Vagina (tissue), 2 donors: ENCODE measurements at places on chromosomes 12 and 14. TPM values are rescaled to one million over a fixed set of nuclear protein-coding genes. Genes with fewer than 3 reads are reported as not detected.

- no peak for DNase-seq
Observed at GRCh38 chr14:52467515-52468266, 84.6 kb downstream of the TXNDC16 start.

Gene CLEC6A
- total RNA-seq = not detected

Gene FAM181A
- not detected for total RNA-seq

Gene TCL1B
- total RNA-seq = not detected

Gene KIF26A
- 2.7 TPM for total RNA-seq

- no peak for DNase-seq
Observed at GRCh38 chr14:65840786-65841185, 428.3 kb downstream of the FUT8 start.

Gene IL22
- not detected for total RNA-seq

- no peak for DNase-seq
Observed at GRCh38 chr14:61322011-61322798, 826 bp downstream of the PRKCH start.

Gene MED6
- 37.6 TPM for total RNA-seq

DNA sequence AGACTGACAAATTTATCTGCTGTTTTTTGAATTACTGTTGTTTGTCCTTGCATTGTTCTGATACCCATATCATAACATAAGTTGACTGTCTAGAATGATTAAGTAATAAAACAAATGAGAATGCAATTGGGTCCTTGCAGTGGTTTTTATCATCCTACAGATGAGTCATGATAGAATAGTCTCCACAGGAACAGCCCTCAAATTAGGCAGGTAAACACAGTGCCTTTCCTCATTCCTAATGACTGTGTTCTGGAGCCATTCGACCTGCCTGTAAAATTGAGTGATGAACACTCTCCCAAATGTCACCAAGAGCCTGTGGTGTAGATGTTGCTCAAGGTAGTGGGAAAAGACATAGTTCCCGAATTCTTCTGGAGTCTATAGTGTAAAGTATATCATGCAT, 12.3 kb downstream of the NKX2-8 start:
- no peak for DNase-seq

GRCh38 chr14:101077481-101078074, 174.1 kb upstream of the RTL1 start:
- DNase-seq = no peak

- DNase-seq = no peak
Observed at GRCh38 chr12:72432037-72432604, 160.0 kb downstream of the TRHDE start.

- no peak for DNase-seq
Observed at GRCh38 chr12:85281636-85282312, 1.8 kb downstream of the ALX1 start.

Gene NKX2-1
- not detected for total RNA-seq

GRCh38 chr12:79115743-79116142, 251.2 kb downstream of the SYT1 start:
- DNase-seq = no peak

- DNase-seq = no peak
Observed at GRCh38 chr12:56634242-56634836, 4.2 kb upstream of the BAZ2A start.

GRCh38 chr14:57957441-57957840, 91.5 kb upstream of the SLC35F4 start:
- no peak for DNase-seq

Gene LHX5
- total RNA-seq = not detected

Gene RNASE3
- total RNA-seq = not detected

DNA sequence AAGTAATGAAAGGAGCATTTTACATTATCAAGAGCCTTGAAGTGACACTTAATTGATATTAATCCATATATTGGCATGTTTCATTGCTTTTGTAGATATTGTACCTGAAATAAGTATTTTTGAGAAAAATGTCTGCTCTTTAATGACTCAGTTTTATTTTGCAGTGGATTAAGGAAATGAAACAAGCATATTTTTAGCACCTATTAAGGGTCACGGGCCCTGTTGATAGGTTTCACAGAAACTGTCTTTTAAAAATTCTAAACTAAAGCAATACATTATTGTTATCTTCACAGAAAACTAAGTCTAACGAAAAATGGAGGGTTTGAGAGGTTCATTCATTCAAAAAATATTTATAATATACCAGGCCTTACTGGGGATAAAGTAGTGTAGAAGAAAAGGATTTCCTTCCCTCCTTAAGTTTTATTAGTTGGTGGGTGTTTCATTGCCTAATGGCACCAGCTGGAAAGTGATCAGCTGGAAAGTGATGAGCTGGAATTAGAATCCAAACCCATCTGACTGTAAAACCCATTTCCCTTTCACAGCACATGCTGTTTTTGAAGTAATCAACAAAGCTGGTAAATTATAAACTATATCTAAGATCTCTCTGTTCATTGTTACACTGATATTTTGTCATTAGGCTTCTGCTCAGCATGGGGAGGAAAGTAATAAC, 54.2 kb downstream of the PTPRQ start:
- no peak for DNase-seq

- no peak for DNase-seq
Observed at GRCh38 chr14:104390221-104390931, 189.2 kb upstream of the C14orf180 start.

DNA sequence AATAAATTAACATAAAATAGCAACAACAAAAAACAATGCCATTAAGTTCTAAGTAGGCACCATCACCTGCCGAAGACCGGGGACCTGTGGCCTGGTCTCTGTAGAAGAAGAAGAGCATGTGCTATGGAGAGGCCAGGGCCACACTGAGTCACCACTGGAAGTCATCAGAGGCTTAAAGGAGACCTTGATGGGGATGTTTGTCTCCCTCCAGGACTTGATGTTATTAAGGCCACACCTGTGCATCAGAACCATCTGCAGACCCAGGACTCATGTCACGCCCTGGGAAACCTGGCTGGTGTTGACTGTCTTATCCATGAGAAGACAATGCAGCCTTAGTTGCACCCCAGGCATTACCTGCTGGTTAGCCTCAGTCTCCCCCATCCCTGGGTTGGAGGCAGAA, 292.3 kb downstream of the AACS start:
- DNase-seq = no peak

Gene MSRB3
- total RNA-seq = 52.5 TPM

DNA sequence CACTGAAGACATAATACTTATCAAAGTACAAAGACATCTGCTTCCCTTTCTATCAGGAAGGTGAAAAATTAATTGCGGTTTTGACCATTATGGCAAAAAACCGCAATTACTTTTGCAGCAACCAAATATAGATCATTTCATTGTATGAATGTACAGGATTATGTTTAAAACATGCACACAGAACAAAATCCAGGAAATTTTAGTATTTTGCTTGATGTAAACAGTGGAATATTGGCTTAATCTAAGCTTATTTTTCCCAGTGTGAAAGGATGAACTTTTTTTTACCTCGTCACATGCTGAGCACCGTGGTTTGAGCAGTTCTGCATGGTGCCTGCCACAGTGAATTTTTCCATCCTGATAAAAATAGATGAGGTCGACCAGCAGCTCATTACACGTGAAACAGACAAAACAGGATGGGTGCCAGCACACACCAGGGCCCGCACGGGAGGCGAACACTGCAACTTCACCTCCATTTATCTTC, 121.2 kb downstream of the PRICKLE1 start:
- no peak for DNase-seq

- no peak for DNase-seq
Observed at GRCh38 chr12:124553862-124554428, 13.5 kb downstream of the NCOR2 start.

Gene RASSF9
- total RNA-seq = 1.7 TPM

Gene TAS2R30
- 15.7 TPM for total RNA-seq

- no peak for DNase-seq
Observed at GRCh38 chr12:39771456-39771855, 151.9 kb upstream of the ABCD2 start.

DNA sequence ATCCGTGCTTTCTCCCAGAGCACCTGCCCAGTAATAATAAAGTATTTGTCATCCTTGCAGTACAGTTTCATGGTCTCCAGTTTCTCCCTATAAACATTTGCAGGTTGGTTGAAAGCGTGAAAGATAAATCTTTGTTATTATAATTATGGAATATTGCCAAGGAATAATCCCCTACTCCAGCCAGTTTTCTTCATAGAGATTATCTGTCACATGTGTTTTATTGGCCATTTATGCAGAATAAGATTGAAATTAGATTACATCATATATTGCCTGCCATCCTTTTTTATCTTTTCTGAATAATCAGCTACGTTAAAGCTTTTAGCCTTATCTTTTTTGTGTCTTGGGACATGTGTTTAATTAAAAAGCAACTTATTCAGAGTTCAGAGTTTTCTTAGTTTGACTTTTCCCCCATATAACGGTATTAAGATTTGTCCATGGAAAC, 168.0 kb downstream of the KICS2 start:
- no peak for DNase-seq

Gene KCNMB4
- 2.7 TPM for total RNA-seq

- no peak for DNase-seq
Observed at GRCh38 chr14:26078561-26078960, 519.3 kb downstream of the NOVA1 start.

GRCh38 chr12:68118096-68118755, 41.3 kb downstream of the IFNG start:
- DNase-seq = no peak

- DNase-seq = no peak
Observed at GRCh38 chr14:53161758-53162435, 8.8 kb upstream of the DDHD1 start.

Gene TEDC1
- total RNA-seq = 5.9 TPM
